ENCODE measurements at places on chromosomes 2 and 18. TPM values are rescaled to one million over a fixed set of nuclear protein-coding genes. Genes with fewer than 3 reads are reported as not detected.
A peak's percentile ranks its signal among the peaks of the same experiment; 100 is the strongest.

Gene CAPN14
- 0.24 TPM for polyA plus RNA-seq

DNA sequence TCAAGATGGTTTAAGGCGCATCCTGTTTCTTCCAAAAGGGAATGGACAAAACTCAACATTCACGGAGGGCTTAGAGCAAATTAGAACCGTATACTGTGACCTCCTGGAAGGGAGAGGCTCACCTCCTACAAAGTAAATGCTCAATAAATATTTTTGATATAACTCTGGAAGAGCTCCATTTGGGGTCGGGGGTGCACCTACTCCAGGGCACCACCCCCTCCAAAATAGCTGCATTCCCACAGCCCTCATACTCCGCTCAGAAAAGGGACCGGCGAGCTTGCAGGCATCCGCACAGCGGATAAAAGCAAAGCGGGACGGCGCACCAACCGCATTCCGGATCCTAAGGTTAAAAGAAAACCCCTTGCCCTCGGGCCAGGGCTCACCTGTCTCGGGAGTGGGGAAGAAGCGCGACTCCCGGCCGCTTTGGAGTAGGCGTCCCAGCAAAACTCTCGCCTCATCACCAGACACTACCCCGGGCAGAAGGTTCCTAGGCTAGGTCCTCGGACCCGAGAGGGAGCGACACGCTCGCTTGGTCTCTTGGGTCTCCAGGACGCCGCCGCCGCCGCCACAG is 378 bp downstream of the WDPCP start:
- peaks cover 44% of the 10 kb centered on the region for H3K4me1 ChIP-seq
- H3K27ac ChIP-seq, result peak overlapping the region; percentile 85
- H3K27me3 ChIP-seq, result no peaks in the 10 kb centered on the region
- no peaks in the 10 kb centered on the region for H3K36me3 ChIP-seq

DNA sequence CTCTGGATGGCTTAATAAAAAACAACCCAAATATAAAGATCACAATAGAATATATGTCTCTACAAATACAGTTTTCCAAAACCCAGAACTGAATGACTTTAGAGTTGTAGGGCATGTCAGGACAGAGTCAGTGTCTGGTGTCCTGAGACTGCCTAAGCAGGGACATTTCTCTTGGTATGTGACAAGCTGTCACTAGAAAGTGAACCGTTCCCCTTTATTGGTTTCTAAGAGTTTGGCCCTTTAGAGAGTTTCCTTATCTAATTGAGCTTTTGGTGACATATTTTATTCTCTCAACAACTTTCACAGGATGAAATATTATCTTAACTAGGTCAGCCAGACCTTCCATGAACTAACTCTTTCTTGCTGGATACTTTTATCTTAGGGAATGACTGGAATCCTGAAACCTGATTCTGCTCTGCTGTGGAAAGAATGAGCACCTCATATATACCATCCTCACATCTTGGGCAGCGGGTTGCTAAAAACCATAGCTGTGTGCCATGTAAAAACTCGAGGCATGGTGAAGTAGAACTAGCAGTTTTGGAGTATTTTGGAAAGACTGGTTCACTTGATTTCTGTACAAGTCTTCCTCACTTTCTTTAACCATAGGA is 54.8 kb downstream of the CAVIN2 start:
- no peaks in the 10 kb centered on the region for H3K4me1 ChIP-seq
- H3K36me3 ChIP-seq, result no peaks in the 10 kb centered on the region
- DNase-seq, result no peak
- no peak overlapping the region for H3K4me3 ChIP-seq

Gene PTPRN
- polyA plus RNA-seq, result 0.79 TPM

DNA sequence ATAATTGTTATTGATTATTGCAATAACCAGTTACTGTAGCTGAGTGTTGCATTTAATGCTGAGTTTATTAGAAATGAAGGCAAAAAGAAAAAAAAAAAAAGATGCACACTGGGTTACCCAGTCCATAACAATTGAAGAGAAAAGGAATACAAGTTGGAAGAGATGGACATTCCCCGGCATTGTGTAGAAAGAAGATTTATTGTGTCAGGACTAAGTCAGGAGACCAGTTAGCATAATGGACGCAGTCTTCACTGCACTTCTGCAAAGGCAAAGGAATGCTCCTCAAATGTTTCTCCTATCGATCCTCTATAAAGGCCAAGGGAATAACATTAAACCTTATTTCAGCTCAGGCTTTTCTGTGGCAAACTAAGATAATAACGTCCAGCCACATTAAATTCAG is 157.8 kb downstream of the INSIG2 start:
- no peak for DNase-seq
- H3K4me3 ChIP-seq, result no peak overlapping the region
- no peaks in the 10 kb centered on the region for H3K4me1 ChIP-seq
- H3K27ac ChIP-seq, result no peak overlapping the region
- no peaks in the 10 kb centered on the region for H3K27me3 ChIP-seq
- H3K36me3 ChIP-seq, result no peaks in the 10 kb centered on the region

Gene CAVIN2
- polyA plus RNA-seq, result 129 TPM

Gene C1D
- 36.1 TPM for polyA plus RNA-seq

DNA sequence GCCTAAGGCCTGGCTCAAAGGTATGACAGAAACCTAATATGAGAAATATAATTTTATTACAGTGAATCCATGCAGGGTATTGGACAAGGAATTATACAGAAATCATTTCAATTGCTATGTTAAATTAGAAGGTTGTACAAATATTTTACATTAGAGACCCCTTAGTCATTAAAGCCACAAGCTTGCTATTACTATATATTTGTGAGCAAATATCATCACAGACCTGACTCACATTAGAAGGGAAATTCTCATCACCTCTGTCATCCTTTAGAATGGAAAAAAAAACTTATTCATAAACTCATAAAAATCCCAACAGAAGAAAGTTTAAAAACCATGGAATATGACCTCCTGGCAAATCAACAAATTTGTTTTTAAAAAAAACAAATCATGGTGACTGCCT is 277.9 kb downstream of the DCC start:
- H3K36me3 ChIP-seq, result no peaks in the 10 kb centered on the region
- no peak overlapping the region for H3K4me3 ChIP-seq
- H3K27me3 ChIP-seq, result no peaks in the 10 kb centered on the region

GRCh38 chr2:34447097-34447496 is 848.0 kb upstream of the FAM98A start:
- H3K36me3 ChIP-seq, result no peaks in the 10 kb centered on the region
- DNase-seq, result no peak
- no peak overlapping the region for H3K4me3 ChIP-seq
- H3K27ac ChIP-seq, result no peak overlapping the region
- H3K4me1 ChIP-seq, result no peaks in the 10 kb centered on the region

DNA sequence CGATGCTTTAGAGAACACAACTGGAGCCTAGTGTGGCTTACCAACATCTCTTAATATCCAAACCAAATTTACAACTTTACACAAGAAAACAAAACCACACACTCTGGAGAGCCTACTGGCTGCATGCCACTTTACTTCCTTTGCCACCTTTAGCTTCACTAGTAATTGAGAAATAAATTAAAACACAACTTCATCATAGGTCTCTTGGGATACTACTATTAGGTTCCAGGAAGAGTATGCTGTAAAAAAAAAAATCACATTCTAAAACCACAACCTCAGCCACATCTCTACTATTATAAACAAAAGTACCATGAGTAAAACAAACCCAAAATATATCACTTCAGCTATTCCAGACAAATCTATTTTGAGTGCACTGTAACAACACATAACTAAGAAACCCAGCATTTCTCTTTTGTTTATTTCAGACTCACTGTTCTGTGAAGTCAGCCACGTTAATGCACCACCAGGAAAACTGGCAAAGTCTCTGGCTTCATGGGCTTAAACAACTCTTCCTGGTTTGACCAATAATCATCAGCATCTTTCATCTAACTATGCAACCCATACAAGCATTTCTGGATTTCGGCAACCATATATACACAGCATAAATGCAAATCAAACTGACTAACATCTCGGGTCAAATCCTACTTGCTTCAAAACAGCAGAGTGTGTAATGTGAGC is 59.1 kb downstream of the REV1 start:
- no peaks in the 10 kb centered on the region for H3K36me3 ChIP-seq
- H3K4me1 ChIP-seq, result peaks cover 8% of the 10 kb centered on the region
- no peaks in the 10 kb centered on the region for H3K27me3 ChIP-seq
- DNase-seq, result no peak

- no peak overlapping the region for H3K27ac ChIP-seq
- H3K4me1 ChIP-seq, result no peaks in the 10 kb centered on the region
- DNase-seq, result peak; percentile 45
- no peaks in the 10 kb centered on the region for H3K36me3 ChIP-seq
- H3K4me3 ChIP-seq, result no peak overlapping the region
- no peaks in the 10 kb centered on the region for H3K27me3 ChIP-seq
These were observed 44.0 kb downstream of the ITGB6 start for GRCh38 chr2:160156100-160156499.

Gene LONRF2
- 3.5 TPM for polyA plus RNA-seq

DNA sequence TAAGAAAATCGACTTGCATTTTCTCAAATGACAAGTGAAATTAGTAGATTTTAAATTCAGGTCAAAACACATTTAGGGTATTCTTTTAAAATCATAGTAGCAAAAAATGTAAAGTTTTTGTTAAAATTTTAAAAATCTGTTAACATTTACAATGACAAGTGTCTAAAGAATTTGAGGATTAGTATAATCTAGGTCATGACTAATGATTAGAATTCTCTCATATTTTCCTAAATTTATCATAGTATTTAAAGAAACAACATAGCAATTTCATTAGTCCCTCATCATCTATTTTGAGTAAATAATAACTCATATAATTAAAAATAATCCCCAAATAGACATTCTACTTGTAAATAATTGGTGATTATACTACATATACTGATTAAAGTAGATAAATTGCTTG is 23.6 kb downstream of the THUMPD2 start:
- no peak overlapping the region for H3K27ac ChIP-seq
- no peaks in the 10 kb centered on the region for H3K27me3 ChIP-seq
- DNase-seq, result no peak
- no peaks in the 10 kb centered on the region for H3K4me1 ChIP-seq
- peaks cover 5% of the 10 kb centered on the region for H3K36me3 ChIP-seq
- H3K4me3 ChIP-seq, result no peak overlapping the region

Gene MAPRE2
- polyA plus RNA-seq, result 49.9 TPM

Gene RAB17
- polyA plus RNA-seq, result 16.6 TPM

- DNase-seq, result peak; percentile 66
- peak overlapping the region; percentile 72 for H3K27ac ChIP-seq
- no peaks in the 10 kb centered on the region for H3K36me3 ChIP-seq
These were observed 56.2 kb upstream of the SLC16A14 start for GRCh38 chr2:230124757-230125431.

Gene UGT1A7
- polyA plus RNA-seq, result not detected

Gene MRPL33
- polyA plus RNA-seq, result 109 TPM

Gene ANKAR
- polyA plus RNA-seq, result 20.5 TPM

DNA sequence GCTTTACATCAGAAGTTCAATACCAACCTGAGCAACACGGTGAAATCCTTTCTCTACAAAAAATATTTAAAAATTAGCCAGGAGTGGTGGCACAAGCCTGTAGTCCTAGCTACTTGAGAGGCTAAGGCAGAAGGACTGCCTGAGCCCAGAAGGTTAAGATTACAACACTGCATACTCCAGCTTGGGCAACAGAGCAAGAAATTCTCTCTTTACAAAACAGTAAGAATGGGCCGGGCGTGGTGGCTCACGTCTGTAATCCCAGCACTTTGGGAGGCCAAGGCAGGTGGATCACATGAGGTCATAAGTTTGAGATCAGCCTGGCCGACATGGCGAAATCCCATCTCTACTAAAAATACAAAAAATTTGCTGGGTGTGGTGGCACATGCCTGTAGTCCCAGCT is 113.2 kb downstream of the USP34 start:
- H3K4me1 ChIP-seq, result peaks cover 8% of the 10 kb centered on the region
- no peak for DNase-seq
- no peak overlapping the region for H3K4me3 ChIP-seq
- no peaks in the 10 kb centered on the region for H3K36me3 ChIP-seq
- no peaks in the 10 kb centered on the region for H3K27me3 ChIP-seq

GRCh38 chr2:145112467-145112866 is 592.5 kb upstream of the ZEB2 start:
- no peaks in the 10 kb centered on the region for H3K36me3 ChIP-seq
- H3K27ac ChIP-seq, result no peak overlapping the region
- no peak overlapping the region for H3K4me3 ChIP-seq
- DNase-seq, result no peak

Gene TUBA3E
- polyA plus RNA-seq, result not detected

DNA sequence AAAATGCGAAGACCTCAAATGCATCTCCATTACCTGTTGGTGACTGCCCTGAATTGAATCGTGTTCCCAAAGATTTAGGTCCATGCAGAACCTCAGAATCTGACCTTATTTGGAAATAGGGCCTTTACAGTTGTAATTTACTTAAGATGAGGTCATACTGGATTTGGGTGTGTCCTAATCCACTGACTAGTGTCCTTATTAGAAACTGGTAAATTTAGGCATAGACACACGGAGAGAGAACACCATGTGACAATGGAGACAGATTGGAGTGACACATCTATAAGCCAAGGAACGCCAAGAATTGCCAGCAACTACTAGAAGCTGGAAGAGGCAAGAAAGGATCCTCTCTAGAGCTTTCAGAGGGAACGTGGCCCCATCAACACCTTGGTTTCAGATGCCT is 203.1 kb downstream of the SMAD2 start:
- no peak overlapping the region for H3K27ac ChIP-seq
- no peaks in the 10 kb centered on the region for H3K36me3 ChIP-seq
- no peaks in the 10 kb centered on the region for H3K27me3 ChIP-seq
- no peaks in the 10 kb centered on the region for H3K4me1 ChIP-seq
- no peak for DNase-seq

DNA sequence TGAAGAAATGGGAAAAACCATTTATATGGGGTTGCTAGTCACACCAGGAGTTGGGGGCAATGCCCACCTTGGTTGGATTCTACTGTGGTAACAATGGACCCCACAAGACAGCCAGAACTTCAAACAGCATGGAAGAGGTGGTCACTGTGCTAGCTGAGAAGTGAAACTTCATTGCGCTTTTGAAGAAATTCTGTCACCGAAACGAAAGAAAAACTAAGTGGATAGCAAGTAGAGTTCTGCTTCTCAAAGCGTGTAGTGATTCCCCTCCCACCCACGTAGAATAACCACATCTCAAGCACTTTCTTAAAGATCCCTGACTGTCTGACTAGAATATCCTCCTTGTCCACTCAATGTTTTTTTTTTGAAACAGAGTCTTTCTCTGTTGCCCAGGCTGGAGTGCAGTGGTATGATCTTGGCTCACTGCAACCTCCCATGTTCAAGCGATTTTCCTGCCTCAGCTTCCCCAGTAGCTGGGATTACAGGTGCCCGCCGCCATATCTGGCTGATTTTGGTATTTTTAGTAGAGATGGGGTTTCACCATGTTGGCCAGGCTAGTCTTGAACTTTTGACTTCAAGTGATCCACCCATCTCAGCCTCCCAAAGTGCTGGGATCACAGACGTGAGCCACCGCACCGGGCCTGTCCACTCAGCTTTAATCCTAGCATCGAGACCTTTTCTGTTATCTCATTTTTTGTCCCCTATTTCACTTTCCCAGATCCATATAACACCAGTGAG is 30.1 kb upstream of the CCL20 start:
- DNase-seq, result no peak
- H3K27me3 ChIP-seq, result no peaks in the 10 kb centered on the region
- H3K27ac ChIP-seq, result peak overlapping the region; percentile 64
- peak overlapping the region; percentile 18 for H3K4me3 ChIP-seq
- peaks cover 6% of the 10 kb centered on the region for H3K4me1 ChIP-seq
- no peaks in the 10 kb centered on the region for H3K36me3 ChIP-seq

All from left lung (tissue), 14 donors.